ENCODE measurements at places on chromosomes 16 and 17.

GRCh38 chr16:80174416-80174815 lies 366.4 kb upstream of the DYNLRB2 start:
- peak; percentile 29 for DNase-seq

DNA sequence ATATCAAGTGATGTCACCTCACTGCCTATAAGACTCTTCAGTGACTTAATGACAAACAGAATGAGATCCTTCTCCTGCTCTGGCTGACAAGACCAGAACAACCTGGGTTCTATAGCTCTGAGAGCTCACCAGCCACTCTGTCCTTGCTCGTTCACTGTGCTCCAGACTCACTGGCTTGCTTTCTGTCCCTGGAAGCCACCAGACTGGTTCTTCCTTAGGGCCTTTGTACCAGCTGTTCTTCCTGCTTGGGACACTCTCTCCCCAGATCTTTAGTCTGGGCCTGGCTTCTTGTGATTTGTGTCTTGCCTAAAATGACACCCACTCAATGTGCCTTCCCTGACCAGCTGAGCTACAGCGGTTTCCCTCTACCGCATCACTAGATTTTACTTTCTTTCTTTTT lies 76.1 kb downstream of the FTO start:
- no peak for DNase-seq

DNA sequence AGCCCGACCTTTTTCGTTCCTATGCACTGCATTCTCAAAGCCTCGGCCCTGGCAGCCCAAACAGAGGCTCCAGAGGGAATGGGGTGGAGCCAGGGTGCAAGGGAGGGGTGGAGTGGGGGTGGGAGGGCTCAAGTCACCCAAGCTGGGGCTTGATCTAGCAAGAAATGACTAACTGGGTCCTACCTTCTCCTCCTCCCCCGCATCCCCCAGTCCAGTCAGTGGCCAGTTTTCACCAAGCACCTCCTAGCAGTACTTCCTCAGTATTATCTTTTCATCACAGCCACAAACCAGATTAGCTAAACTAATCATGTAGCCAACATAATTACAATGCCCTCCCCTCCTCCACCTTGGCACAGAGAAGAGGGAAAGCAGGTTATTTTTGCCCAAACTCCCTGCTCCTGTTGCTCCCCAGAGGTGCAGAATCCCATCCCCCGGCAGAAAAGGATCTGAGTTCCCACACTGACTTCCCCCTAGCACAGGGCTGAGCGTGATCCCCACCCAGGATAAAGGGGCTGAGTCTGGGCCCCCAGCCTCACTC lies 2.2 kb downstream of the JUP start:
- DNase-seq, result no peak

DNA sequence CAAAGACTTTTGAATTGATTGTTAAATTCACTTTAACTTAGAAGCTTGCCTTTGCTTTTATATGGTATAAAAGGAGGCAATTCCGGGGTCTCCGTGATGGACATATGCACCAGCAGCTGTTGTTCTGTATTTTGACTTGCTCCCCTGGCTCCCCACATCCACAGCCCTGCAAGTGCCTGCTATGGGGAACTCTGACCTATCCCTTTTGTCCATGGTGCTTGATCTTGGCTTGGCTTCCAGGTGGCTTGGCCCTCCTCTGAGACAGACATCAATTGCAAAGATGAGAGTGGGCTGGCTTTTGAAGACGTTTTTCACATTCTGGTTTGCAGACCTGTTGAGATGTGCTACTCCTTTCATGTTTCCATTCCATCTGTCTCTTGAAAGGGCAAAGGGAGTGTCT lies 26.9 kb downstream of the TOM1L1 start:
- DNase-seq, result no peak

DNA sequence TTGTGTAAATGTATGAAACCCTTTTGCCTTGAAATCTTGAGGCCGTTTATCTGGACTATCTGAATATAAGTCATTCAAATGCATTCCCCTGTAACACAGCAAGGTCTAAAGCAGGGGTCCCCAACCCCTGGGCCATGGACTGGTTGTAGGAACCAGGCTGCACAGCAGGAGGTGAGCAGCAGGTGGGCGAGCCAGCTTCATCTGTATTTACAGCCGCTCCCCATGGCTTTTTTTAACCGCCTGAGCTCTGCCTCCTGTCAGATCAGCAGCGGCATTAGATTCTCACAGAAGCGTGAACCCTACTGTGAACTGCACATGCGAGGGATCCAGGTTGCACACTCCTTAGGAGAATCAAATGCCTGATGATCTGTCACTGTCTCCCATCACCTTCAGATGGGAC lies 24.1 kb downstream of the DNAH3 start:
- no peak for DNase-seq

DNA sequence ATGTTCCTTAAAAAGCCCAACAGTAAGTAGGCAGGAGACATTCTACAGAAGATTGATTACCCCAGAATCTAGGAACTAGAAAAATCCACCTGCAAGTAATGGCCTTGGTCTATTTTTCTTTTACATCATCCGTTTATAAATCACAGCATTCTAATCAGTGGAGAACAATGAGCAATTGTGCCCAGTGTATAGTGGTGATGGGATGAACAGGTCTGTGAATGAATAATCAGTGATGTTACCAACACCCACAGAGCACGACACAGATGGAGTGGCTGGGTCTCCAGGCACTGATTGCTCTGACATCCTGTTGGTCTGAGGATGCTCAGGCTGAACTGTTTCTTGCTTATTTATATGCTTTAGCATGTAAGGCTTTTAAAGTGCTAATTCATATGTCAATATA lies 1251.2 kb upstream of the CDH8 start:
- no peak for DNase-seq

DNA sequence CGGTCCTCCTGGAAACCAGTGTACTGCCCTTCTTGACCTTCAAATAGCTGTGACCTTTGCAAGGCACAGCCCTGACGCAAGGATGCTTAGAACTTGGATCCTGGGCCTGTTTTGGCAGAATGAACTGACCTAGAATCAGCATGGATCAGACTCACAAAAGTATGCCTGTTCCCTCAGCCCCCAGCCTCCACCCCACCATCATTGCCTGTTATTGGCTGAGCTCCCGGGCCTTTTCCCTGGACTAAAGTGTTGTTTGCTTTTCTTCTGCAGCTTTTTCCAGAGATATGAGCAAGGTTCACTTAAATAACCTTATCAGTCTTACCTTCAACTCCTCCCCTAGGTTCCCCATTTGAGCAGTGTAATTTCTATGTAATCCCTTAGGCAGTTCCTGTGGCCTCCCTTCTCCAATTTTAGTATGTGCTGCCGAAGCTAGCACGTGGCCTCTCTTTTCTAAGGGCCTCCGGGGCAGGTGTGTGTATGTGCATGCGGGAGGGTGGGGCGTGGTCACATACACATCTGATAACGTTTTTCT lies 347.4 kb downstream of the MAF start:
- no peak for DNase-seq

DNA sequence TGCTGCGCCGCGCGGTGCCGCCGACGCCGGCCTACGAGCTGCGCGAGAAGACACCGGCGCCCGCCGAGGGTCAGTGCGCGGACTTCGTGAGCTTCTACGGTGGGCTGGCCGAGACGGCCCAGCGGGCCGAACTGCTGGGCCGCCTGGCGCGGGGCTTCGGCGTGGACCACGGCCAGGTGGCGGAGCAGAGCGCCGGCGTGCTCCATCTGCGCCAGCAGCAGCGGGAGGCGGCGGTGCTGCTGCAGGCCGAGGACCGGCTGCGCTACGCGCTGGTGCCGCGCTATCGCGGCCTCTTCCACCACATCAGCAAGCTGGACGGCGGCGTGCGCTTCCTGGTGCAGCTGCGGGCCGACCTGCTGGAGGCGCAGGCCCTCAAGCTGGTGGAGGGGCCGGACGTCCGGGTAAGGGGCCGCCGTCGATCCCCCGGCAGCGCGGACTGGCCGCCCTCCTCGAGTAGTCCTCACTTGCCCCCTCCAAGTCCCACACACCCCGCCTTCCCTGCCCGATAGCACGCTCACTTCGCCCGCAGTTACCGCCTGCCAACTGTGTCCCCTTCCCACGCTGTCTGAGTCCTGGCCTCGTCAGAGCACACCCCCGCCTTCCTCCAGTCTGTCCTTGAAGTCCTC lies 470 bp downstream of the MLYCD start:
- peak; percentile 19 for DNase-seq

DNA sequence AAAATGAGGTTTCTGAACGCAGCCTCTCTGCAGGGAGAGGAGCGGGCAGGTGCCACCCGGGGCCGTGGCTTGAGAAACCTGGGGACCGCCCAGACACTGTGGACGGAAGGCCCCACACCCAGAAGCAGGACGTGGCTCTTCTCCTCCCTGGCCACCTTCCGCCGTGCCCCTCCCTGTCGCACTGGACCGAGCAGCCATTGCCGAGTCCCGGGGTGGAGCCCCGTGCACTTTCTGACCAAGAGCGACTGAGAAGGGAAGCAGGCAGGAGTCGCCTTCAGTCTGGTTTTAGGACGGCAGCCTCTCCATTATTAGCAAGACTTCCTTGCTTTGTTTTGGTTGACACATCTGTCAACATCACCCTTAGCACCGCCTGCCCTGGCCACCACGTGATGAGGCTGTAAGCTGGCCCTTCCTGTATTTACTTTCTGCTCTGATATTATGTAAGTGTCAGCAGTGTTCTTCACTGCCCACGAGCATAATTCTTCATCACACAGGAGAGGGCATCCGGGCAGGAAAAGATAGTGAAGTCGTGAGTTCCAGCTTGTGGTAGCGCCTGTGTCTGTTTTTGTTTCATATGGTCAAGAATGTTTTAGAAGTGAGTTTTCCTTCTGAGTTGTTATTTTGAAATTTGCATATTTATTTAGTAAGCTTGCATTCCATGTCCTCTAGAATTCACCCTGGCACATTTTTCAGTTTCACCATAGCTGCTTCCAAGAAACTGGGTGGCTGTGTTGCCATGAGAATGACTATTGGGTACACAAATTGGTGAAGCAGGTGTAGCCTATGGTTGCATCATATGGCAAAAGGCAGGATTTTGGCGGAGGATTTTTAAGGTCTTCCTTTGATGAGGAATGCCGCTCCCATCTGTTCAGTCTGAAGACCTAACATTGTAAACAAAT lies 1.0 kb downstream of the HERPUD1 start:
- DNase-seq, result peak; percentile 80

DNA sequence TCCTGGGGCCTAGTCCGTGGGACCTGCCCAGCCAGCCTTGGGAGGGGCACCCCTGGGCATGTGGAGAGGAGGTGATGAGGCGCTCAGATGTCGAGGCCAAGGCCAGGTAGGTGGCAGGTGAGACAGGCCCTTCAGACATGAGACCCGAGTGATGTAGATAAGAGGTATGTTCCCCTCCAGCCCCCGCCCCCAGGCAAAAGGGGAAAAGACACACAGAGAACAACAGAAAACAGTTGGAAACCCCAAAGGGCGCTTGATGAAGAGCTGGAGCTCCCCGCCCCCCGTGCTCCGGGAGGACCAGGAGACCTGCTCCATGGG lies 95.4 kb upstream of the CBX4 start:
- no peak for DNase-seq

DNA sequence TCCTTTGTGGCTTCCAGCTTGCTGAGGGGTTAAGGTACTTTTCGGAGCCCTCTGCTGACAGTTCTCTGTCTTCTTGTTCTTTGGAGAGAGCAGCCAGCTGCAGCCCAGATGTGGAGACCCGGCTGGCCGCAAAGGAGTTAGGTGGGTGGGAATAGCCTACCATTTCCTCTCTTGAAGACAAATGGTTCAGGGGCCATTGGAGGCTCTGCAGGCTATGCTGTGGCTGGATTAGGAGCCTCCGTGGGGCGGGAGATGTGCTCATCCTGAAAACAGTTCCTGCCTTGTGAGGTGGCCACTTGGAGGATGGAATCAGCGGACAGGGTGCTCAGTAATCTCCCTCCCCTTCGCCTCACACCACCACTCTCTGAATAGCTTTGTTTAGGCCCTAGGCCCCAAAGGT lies 30.3 kb downstream of the MEOX1 start:
- DNase-seq, result no peak

- DNase-seq, result no peak
Observed at GRCh38 chr16:53882310-53882709, 178.4 kb downstream of the FTO start.

DNA sequence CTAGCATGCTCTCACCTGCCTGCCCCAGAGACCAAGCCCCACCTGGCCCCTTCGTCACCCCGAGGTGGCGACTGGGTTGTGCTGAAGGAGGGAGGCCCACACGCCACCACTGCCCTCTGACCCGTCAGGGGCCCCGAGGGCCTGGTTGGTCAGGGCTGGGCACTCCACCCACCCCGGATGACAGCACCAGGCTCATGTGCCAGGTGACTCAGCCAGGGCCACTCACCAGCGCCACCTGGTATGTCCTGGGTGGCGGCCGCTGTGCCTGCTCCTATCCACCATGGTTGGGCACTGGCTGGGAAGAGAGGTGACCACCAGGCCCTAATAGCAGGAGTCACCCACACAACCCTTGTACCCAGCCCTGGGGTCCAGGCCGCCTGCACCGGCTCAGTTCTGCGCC lies 68.9 kb downstream of the JPH3 start:
- no peak for DNase-seq

DNA sequence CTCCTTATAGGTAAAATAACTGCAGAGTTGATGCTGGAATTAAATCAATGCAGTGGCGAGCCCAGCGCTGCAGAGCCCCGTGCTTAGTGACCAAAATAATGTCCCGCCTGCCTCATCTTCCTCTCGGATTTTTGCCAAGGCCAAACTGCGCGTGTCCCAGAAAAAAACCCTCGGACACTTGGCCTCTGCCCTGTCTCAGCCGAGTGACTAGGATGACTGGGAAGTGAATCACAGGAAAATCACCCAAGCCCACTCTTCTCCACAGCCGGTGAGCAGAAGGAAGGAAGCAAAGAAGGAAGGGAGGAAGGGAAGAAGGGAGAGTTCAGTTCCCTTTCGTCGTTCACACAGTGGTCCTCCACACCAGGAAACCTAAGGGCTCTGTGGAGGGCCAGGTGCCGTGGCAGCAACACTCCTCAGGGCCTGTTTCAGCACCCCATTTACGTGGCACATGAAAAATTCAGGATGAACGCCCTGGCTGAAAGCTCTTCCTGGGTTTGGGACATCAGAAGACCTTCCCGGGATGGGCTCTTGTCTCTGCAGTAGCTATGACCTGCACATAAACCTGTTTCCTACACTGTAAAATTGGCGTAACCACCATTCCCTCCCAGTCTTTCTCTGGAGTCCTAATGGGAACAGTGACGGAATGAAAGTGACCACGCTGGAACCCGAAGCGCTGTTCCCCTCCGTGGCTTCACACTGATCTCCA lies 25.4 kb upstream of the HOXB13 start:
- peak; percentile 22 for DNase-seq

GRCh38 chr16:12951392-12951791 lies 50.0 kb downstream of the SHISA9 start:
- no peak for DNase-seq

DNA sequence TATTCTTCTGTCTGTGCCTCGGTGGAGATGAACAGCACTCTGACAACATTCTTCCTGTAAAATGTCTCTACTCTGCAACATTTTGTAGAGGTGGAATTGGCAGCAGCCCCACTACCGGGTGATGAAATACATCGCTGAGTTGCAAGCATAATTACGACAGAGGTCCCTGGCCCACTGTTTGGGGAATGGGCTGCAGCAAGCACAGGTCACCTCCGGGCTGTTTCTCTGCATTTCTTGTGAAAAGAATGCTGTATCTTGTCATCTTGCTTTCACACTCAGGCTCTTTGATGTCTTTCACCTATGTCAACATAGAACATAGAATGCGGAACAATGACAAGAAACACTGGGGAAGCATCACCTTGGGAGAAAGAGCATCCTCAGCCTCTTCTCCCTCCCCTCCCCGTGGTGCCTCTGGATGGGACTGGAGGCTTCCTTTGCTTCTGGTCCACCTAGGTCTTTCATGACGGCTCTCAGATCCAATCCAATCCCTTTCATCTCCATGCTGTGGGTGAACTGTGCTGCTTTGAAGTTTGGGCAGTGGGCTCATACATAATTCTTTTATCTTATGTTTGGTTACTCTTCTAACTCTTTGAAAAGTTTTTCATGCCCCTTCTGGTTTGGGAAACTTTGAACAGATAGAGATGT lies 265.0 kb downstream of the PHKB start:
- no peak for DNase-seq

GRCh38 chr17:50613007-50613992 lies 21.4 kb upstream of the ABCC3 start:
- DNase-seq, result no peak
